ENCODE measurements at places on chromosomes 11 and 22.

DNA sequence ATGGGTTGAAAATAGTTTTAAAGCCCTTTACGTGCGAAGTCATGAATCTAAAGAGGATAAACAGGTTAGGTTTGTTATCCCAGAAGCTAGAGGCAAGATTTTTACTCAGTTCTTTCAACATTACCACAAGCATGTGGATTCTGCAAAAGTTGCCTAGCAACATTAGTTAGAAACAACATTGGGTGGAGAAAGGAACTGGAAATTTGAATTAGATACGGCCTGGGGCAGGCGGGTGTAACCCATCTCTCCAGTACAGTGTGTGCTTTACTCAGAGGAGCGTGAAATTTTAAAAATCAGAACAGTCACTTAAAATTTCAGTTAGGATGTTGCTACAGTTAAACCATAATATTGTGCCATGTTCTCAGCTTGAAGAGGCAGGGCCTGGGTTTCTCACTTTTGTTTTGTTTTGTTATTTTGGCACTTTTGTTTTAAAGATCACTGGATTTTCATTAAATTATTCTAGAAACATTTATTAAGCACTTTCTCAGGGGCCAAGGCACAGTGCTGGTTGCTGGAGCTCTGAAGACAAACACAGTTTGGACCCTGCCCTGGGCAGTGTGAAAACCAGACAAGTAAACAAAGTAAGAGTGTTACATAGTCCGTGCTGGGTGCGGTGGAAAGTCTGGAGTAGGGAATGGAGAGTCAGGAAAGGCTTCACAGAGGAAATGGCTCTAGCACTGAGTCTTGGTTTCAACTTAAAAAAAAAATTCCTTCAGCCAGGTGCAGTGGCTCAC is 4.4 kb upstream of the WEE1 start:
- no peak for DNase-seq

DNA sequence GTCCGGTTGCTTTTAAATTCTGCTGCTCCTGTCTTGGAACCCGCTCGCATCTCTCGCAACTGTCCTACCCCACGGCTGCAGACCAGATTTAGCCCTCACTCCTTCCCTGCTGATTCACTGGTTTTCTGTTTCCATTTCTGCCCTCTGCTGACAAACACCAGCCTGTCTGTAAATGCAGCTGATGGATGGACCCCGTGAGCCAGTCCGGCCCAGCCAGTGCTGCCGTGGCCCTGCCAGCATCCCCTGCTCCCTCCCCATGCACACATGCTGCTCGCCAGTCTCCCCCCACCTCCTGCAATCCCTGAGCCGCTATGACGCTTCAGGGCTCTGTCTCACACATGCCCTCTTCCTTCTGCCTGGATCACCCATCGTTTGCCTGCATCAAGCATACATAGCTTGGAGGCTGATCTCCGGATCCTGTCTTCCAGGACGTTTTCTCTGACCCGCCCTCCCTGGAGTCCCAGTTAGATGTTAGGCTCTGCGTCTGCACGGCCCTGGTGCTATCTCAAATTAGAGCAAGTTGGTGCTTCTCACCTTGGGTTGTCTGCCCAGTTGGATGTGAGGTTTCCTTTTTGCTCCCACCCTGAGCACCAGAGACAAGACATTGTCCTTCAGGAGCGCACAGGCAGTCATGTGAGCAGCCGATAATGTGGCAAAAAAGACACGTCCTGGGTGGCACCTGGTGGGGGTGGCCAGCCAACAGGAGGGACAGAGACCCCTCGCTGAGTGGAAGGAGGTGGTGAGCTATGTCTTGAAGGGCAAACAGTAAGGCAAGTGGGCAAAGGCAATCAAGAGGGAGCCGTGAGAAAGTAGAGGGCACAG is 4.3 kb upstream of the ACR start:
- no peak for DNase-seq

- peak; percentile 17 for DNase-seq
Measured at GRCh38 chr11:6703247-6704063, 20.3 kb upstream of the MRPL17 start.

- no peak for DNase-seq
Measured at GRCh38 chr11:12430351-12430750, 53.0 kb downstream of the PARVA start.
